Breast epithelium (tissue), 4 donors: ENCODE measurements at places on chromosomes 16 and 17. TPM values are rescaled to one million over a fixed set of nuclear protein-coding genes. Genes with fewer than 3 reads are reported as not detected.
A peak's percentile ranks its signal among the peaks of the same experiment; 100 is the strongest.

SMIM5 gene
- 0.48 TPM for total RNA-seq

C16orf74 gene
- 0.80 TPM for total RNA-seq

GPR139 gene
- not detected for total RNA-seq

C17orf50 gene
- not detected for total RNA-seq

ABCA10 gene
- total RNA-seq = 49.5 TPM

HCRT gene
- not detected for total RNA-seq

SDK2 gene
- total RNA-seq = 2.9 TPM

PRSS53 gene
- total RNA-seq = 1.3 TPM

ERBB2 gene
- 118 TPM for total RNA-seq

NPW gene
- total RNA-seq = not detected

DNA sequence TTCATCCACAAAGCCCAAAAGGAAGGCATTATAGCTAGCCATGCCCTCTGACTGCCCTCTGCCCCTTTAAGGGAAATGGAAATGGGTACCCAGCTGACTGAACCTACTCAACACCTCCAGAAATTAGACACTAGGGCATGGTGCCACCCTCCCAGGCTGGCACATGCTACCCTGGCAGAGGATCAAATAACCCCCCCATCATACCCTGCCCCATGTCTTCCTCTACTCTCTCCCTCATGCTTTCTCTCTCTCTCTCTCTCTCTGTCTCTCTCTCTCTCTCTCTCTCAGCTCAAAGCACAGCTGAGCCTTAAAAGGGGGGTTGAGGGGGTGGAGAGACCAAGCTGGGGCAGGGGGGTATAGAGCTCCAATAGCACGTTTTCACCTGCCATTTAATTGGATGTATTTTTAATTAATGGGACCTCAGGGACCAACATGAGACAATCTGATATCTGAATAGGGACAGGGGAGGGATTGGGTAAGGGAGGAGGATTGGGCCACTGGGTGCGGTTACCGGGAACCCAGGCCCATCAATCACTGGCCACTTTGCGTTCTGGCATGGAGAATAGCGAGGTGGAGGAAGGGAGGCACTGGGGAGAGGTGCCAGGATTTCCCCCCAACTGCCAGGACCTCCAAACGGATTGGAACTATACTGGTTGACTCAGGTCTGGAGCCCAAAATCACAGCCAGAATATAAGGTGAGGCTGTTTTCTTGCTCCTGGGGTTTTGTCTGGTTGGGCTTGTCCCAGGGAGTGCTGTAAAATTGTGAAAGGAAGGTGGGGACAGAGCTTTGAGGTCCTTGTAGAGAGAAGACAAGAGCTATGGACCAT is 57.8 kb downstream of the NEUROD2 start:
- H3K27ac ChIP-seq = no peak overlapping the region
- H3K4me3 ChIP-seq = no peak overlapping the region
- no peaks in the 10 kb centered on the region for H3K36me3 ChIP-seq
- H3K4me1 ChIP-seq = no peaks in the 10 kb centered on the region
- no peak for DNase-seq

- no peaks in the 10 kb centered on the region for H3K36me3 ChIP-seq
- DNase-seq = no peak
- no peak overlapping the region for H3K27ac ChIP-seq
- peaks cover 15% of the 10 kb centered on the region for H3K4me1 ChIP-seq
Observed at GRCh38 chr17:57484081-57484666, 227.9 kb downstream of the MSI2 start.

- no peak overlapping the region for H3K4me3 ChIP-seq
- no peaks in the 10 kb centered on the region for H3K4me1 ChIP-seq
- H3K36me3 ChIP-seq = no peaks in the 10 kb centered on the region
- no peak for DNase-seq
Observed at GRCh38 chr16:88678224-88678979, 7.9 kb downstream of the SNAI3 start.

DNA sequence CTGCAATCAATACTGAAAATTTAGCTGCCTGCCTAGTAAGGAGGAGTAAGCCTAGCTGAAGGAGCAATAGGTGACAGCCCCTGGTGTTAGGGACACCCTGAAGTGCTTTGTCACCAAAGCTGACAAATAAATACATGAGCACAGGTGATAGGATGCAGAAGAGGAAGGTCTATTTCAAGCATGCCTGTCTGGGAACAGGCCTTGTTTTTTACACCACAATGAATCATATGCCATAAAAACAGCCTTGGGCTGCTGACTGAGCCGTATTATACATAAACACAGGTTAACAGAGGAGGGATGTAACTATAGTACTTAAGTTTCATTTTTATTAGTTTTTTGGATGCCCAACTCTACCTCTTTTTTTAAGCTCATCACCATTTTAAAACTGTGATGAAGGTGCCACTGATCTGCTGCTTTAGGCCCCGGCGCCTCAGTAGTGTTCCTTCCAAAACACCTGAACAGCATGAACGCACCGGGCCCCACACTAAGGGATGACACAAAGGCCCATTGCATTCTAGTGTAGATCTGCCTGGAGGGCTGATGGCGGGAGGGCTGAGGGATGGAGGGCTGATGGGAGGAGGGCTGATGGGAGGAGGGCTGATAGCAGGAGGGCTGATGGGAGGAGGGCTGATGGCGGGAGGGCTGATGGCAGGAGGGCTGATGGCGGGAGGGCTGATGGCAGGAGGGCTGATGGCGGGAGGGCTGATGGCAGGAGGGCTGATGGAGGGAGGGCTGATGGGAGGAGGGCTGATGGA is 150.3 kb downstream of the AATF start:
- no peak overlapping the region for H3K27ac ChIP-seq
- H3K4me1 ChIP-seq = no peaks in the 10 kb centered on the region
- DNase-seq = no peak
- H3K4me3 ChIP-seq = no peak overlapping the region

GRCh38 chr16:46832757-46833459 is 1.9 kb upstream of the C16orf87 start:
- no peaks in the 10 kb centered on the region for H3K27me3 ChIP-seq
- DNase-seq = no peak
- H3K36me3 ChIP-seq = no peaks in the 10 kb centered on the region

DNA sequence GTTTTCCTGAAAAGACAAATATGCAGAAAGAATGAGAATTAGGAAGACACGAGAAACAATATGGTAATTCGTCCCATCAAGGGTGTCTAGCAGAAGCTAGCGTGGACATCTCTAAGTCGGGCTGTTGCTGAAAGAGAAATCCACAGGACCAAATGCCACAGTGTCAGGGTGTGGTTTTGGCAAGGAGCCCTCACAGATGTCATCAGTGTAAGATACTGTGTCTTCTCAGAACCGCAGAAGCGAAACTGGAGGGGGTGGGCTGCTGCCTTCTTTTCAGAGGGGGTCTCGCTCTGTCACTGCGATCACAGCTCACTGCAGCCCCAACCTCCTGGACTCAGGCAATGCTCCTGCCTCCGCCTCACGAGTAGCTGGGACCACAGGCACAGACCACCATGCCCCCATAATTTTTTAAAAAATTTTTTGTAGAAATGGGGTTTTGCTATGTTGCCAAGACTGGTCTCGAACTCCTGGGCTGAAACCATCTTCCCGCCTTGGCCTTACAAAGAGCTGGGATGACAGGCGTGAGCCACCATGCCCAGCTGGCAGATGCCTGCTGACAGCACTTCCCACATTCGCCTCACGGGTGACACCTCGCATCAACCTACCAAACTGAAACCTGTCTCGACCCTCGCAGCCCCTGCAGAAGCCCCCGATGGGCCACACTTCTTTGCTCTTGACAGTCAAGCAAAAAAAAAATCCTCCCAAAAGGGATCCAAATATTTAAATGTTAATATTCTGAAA is 26.2 kb downstream of the TRAP1 start:
- H3K36me3 ChIP-seq = no peaks in the 10 kb centered on the region
- H3K27me3 ChIP-seq = no peaks in the 10 kb centered on the region
- H3K4me1 ChIP-seq = no peaks in the 10 kb centered on the region
- DNase-seq = no peak

DNA sequence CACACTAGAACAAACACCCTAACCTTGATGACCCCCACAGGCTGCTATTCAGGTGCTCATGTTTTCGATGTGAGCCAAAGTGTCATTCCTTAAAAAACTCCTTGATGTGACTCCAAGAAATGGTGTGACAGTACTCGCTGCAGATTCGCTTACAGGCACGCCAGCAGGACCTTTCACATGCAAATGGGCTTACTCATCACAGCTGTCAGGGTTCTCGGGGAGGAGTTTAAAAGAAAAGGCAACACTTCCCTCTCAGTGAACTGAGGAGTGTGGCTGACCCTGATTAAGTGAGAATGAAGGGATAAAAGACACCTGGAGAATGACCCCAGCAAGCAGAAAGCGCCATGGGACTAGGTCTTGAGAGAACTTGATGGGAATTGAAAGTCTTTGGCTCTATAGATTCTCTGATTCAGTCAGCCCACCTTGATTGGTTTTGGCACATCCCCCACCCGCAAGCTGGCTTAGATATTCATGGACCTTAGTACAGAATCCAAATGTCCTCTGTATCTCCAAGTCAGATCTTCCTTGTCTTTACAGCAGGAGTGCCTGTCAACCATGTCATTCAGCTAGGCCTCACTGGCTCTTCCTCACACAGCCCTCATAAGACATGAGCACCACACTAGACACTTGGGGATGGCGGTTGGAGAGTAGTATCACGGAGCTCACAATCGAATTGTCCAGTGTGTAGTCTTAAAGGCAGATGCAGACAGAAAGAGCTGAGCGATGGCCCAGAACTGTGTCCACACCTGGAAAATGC is 82.6 kb downstream of the HIC1 start:
- no peaks in the 10 kb centered on the region for H3K27me3 ChIP-seq
- no peak overlapping the region for H3K4me3 ChIP-seq
- H3K4me1 ChIP-seq = no peaks in the 10 kb centered on the region
- peak overlapping the region; percentile 23 for H3K27ac ChIP-seq

DNA sequence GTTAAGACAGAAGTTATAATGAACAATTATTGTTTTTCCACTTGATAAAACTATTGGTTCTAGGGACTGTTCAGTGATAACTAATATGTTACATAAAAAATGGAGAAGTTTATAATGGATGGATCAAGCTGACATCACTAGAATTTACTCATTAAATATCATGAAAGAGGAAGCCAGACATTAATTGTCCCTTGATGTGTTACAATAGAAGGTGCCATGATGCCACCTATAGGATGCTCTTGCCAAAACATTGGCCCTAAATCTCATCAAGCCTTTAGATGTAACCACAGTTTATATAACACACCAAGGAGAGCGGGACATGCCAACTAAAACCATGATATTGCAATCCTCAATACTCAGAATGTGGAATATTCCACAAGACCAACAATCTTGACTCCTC is 147.9 kb upstream of the MON1B start:
- no peak for DNase-seq
- no peaks in the 10 kb centered on the region for H3K27me3 ChIP-seq
- H3K36me3 ChIP-seq = no peaks in the 10 kb centered on the region
- H3K27ac ChIP-seq = no peak overlapping the region
- no peak overlapping the region for H3K4me3 ChIP-seq
- H3K4me1 ChIP-seq = no peaks in the 10 kb centered on the region

DNA sequence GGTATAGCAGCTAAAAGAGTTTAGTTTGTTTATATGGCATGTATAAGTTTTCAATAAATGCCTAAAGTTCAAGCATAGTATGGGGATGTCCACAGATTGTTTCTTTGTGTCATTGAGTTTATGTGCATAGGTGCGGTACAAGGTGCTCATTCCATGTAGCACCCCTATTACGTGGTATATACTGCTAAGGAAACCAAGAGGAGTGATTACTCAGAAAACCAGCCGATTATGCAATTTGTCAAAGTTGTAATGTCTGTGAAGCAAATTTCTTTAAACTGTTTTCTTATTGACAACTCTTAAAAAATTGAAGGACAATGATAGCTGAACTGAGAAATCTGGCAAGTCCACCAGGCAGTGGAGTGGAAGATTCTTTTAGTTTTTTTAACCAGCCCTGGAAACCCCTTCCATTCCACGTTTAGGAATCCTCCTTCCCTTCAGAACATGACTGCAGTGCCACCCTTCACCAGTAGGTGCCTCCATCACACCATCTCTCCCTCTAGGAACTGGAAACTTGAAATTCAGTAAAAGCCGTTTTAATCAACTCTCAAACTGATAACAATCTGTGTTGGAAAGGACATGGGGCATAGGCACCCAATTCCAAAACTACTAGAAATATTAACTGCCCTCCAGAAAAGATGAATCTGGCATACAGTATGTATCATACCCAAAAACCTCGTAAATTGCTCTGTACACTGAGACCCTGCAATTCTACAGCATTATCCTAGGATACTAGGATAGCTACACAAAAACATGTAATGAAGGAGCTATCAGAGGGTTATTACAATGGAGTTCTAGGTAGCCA is 43.5 kb downstream of the REXO5 start:
- H3K27me3 ChIP-seq = no peaks in the 10 kb centered on the region
- DNase-seq = peak; percentile 57
- no peak overlapping the region for H3K4me3 ChIP-seq
- peaks cover 6% of the 10 kb centered on the region for H3K4me1 ChIP-seq
- H3K27ac ChIP-seq = peak overlapping the region; percentile 81
- H3K36me3 ChIP-seq = no peaks in the 10 kb centered on the region

GRCh38 chr17:1612400-1612799 is 16.2 kb downstream of the SLC43A2 start:
- H3K36me3 ChIP-seq = no peaks in the 10 kb centered on the region
- no peaks in the 10 kb centered on the region for H3K27me3 ChIP-seq
- H3K4me3 ChIP-seq = no peak overlapping the region
- H3K4me1 ChIP-seq = no peaks in the 10 kb centered on the region

GRCh38 chr16:78669994-78670393 is 570.5 kb downstream of the WWOX start:
- H3K4me1 ChIP-seq = no peaks in the 10 kb centered on the region
- DNase-seq = no peak
- peak overlapping the region; percentile 73 for H3K27ac ChIP-seq
- H3K36me3 ChIP-seq = no peaks in the 10 kb centered on the region
- no peaks in the 10 kb centered on the region for H3K27me3 ChIP-seq

DNA sequence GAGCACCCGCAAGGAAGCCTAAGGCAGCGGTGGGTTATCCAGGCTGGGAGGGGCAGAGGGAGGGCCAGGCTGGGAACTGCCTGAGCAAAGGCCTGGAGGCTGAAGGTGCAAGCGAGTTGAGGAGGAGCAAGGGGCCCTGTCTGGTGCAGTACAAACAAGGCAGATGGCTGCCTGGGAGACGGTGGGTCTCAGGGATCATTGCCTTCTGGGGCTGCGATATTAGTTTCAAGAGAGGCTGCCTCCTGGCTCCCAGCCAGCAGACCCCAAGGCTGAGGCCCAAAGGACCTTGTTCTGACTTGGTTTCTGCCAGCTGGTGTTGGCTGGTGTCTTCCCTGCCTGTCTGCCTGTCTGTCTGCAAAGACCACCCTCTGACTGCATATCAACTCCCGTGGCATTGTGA is 154.0 kb downstream of the IRF8 start:
- H3K4me1 ChIP-seq = no peaks in the 10 kb centered on the region
- no peak overlapping the region for H3K4me3 ChIP-seq
- no peak for DNase-seq
- no peak overlapping the region for H3K27ac ChIP-seq
- H3K36me3 ChIP-seq = no peaks in the 10 kb centered on the region

DNA sequence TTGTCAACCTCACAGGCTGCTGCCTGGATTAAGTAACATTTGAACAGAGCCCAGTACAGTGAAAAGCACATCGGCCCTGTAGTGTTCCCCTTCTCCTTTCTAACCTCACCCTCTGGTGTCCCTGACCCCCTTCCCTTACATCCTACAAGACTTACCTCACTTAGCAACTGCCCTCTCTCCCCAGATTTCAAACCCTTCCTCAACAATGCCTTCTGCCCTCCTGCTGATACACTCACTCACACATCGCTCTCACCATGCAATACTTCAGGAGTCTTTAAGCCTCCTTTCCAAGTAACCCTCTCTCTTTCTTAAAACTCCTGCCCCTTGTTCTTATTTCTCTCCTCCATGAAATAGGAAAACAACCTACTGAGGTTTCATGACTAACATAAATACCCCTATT is 17.8 kb downstream of the ZZEF1 start:
- no peaks in the 10 kb centered on the region for H3K27me3 ChIP-seq
- no peak overlapping the region for H3K27ac ChIP-seq
- no peak overlapping the region for H3K4me3 ChIP-seq
- DNase-seq = no peak
- no peaks in the 10 kb centered on the region for H3K4me1 ChIP-seq
